NCI-H446 (cell line): ENCODE measurements at places on chromosomes 2 and 18.
A peak's percentile ranks its signal among the peaks of the same experiment; 100 is the strongest.

DNA sequence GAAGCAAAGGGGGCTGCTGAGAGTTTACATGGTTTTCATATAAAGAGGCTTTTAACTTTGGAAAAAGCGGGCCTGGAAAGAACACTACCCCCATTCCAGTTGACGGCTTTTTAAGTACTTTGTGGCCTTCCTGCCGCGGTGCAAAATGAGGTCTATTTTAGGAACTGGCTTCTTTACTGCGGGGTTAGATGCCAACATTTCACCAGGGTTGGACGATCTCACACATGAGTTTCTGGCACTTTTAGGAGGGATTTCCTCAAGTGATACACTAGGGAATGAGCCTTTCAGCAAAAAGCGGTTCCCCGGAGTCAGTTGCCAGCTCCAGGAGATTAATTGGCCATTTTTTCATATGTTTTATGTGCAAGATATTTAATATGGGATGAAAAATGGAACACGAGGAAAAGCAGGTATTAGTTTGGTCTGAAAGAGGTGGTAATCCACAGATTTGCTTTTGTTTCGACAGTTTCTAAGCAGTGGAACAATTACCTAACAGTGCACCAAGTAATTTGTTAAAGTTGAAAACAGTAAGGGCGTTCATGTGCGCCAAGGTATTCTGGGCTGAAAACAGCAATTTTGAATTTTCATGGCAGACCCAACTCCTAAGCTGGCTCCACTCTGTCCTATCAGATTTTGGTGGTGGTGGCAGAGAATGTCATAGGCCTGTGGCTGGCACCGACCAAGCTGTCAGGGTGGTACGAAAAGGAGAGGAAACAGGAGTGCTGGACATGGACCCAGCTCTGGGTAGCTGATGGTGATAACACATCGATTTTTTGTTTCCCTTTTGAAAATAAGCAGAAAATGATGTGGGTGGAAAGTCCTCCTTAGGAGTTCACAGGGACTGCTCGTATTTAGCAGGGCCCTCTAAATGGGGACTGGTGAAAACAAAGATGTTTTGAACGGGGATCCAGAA, 55.6 kb upstream of the FZD5 start:
- DNase-seq: peak; percentile 60

DNA sequence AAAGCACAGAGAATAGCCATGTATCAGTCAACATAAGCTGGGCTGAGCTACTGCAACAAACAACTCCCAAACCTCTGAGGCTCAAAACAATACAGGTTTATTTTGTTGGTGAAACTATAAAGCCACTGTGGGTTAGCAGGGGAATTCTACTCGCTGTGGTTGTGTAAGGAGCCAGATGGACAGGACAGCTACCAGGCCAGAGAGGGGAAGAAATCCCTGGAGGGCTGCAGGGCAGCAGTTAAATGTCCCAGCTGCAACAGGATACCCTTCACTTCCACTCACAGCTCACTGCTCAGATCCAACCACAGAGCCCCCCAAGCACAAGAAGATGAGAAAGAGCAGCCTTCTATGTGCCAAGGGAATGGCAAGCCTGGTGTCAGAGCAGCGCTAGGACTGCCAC, 245.9 kb upstream of the RAB6C start:
- no peak for DNase-seq

- no peak for DNase-seq
Measured at GRCh38 chr2:143482316-143482715, 353.1 kb downstream of the ARHGAP15 start.

GRCh38 chr2:128313091-128313836, 5.4 kb downstream of the HS6ST1 start:
- DNase-seq: no peak

DNA sequence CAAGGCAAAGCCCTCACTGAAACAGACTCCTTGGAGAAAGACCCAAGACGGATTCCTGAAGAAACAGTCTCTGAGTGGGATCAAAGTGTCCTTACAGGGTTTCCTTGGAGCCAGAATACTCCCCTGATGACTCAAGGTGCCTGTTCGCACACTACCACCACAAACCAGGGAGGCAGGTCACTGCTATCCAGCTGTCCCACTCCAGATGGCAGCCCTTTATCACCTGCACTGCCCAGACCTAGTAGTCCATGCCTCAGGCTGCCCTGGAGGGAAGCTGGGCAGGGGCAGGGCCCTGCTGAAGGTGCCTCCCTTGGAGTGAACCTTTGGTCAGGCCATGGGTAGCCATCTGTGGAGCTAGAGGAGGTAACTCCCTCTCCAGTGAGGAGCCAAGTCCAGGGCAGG, 34.1 kb downstream of the TRABD2A start:
- DNase-seq: no peak

DNA sequence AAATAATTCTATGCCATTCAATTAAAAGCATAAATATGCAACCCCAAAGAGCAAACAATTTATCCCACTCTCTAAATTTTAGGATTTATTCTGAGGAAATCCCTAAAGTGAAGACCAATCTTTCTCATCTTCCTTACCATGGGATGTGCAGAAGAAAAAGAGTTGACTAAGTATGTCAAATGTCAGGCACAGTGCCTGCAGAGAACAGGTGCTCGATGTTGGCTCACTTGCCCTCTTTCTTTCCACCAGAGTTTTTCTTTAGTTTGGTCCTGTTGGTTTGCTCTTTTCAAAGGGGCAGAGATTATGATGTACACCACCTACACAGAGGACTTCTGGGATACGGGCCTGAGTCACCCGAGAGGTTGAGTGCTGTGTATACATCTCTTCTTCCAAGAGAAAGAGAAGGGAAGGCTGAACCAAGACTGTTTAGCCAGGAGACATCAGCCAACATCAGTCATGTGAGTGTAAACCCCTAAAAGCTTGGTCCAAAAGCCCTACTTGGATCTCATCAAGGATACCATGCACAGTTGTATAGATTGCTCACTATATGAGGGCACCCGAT, 51.7 kb downstream of the SUMO1 start:
- no peak for DNase-seq

- DNase-seq: no peak
Measured at GRCh38 chr2:223114170-223114569, 62.2 kb downstream of the KCNE4 start.

- DNase-seq: no peak
Measured at GRCh38 chr2:3242747-3243369, 134.8 kb downstream of the EIPR1 start.

DNA sequence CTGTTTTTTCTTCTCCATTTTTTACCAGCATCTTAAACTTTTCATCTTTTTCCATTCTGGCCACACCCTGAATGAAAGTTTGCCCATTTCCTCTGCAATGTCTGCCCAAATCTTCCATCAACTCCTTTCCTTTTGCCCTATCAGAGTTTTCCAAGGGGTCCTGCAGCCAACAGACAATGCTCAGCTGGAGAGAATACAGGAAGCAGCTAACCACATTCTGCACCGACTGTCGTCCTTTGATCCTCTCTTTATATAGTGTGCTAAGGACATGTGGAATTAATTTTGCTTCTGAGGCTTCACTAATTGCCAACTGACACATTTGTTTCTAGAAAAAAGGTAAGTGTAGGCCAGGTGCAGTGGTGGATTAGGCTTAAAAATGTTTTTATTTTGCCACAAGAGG, 50.5 kb upstream of the DLX2 start:
- DNase-seq: no peak

DNA sequence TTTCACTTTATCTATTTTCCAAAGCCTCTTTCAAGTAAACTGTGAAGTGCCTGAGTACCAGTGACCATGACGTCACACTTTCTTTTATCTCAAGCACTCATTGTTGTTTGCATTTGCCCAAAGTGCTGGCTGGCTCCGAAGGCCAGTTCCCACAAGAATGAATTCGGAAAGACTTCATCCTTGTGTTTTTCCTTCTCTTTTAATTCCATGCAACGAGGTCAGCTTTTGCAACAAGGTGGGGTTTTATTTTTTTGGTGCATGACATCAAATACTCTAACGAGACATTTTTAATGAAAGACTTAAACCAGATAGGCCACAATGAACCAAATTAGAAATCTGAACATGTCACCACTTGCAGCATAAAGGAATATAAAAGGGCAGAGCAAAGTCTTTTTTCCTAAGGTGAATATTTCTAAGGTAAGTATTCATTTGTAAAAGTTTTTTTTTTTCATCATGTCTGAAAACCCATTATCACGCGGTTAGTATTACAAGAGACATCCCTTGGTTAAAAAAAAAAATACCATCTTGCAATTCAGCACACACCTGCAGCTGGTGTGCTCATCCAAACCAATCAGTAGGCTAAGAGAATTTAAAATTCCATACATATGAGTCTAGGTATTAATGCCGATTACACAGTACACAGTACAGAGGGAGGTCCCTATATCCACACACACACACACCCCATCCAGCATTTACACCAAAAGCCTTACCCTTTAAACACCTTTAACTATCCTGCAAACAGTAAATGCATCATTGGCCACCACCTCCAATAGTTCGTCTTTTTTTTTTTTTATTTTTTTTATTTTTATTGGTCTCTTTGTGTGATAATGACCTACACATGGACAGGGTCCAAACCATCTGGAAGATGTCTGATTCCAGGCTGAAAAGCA, 2.3 kb downstream of the ARL4C start:
- DNase-seq: peak; percentile 9

GRCh38 chr2:78644854-78645253, 380.6 kb upstream of the REG3G start:
- no peak for DNase-seq

GRCh38 chr2:214529514-214529913, 118.7 kb downstream of the VWC2L start:
- DNase-seq: no peak

GRCh38 chr2:70144443-70145143, 46.2 kb downstream of the C2orf42 start:
- no peak for DNase-seq

DNA sequence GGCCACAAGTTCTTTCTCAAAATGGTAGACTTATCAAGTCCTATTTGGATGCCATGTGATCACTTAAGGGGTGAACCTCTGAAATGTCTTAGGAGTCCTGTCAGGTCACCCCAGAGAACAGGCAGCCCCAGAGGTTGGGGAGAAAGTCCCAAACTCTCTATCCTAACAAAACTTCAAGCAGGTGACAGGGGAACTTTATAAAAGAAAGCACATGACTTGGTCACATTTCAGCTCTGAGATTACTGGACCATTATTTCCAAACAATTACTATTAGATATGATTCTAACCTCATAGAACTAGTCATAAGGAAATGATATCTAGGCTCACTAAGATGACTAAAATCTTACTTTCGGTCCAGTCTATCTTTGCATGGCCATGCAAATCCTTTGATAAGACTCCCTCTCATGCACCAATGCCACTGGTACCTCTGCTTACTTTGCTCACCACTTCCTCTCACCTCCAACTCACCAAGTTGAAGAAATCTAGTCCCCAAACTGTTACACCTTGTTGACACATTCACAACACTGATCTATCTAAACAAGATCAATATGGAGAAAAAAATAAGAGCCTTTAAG, 107.0 kb downstream of the GALNT14 start:
- DNase-seq: no peak

GRCh38 chr2:236688157-236688556, 118.5 kb downstream of the ACKR3 start:
- no peak for DNase-seq

DNA sequence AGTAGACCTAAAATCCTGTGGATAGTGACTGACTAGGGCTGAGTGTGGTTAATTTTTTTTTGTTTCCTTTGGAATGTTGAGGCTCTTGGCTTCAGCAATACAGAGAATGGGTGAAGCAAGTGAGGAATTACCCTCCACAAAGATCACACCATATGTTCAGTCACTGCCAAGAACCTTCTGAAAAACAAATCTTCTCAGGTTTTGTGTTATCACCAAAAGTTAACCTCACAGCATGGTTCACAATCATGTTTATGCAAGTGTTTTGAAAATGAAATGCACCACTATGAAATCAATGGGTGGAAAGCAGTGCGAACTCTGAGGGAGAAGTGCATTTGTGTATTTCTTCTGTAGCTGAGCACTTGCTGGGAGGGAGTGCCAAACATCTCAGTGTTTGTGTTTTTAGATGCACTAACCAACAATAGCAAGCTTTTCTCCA, 44.4 kb downstream of the SPATS2L start:
- no peak for DNase-seq

- no peak for DNase-seq
Measured at GRCh38 chr2:131022731-131023130, 70.5 kb downstream of the FAM168B start.

DNA sequence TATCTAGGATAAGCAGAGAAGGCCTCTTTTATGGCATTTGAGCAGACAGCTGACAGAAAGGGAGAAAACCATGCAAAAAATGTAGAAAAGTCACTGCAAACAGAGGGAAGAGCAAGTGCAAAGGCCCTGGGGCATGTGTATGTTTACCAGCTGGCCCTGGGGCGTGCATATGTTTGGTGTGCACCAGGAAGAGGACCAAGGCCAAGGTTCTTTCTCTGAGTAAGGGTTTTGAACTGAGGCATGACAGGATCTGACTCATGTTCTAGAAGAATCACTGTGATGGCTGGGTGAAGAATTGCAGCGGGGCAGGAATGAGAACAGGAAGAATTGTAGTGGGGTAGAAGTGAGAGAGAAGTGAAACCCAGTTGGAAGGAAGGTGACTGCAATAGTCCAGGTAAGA, 69.6 kb downstream of the STEAP3 start:
- no peak for DNase-seq

DNA sequence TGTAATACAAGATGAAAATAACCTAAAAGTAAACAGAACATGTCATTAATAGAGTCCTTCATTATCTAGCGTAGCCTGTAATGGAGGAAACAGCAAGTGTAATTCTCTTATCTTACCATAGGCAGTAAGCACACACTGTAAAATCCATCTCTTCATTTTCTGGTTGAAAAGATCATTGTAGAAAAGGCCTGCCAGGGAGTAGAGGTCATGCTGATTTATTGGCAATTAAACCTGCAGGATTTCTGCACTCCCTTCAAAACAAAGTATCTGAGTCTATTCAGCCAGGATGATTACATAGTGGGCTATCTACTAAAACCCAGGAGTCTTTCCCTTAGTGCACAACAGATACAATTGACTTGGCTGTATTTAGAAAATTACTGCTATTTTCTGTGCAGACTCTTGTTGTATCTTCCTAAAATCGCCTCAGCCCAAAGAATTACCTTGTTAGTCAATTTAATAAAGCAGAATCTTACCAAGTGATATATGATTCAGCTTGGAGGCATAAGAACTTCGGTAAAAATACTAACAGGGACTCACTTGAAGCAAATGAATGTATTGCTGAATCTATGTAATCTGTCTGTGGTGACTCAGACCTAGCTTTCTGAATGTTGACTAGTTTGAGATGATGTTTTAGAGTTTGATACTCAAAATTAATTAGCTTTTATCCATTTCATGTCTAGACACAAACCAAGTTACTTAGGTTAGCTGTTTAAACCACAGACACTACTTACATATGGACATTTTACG, 250.4 kb upstream of the STON1 start:
- peak; percentile 13 for DNase-seq

DNA sequence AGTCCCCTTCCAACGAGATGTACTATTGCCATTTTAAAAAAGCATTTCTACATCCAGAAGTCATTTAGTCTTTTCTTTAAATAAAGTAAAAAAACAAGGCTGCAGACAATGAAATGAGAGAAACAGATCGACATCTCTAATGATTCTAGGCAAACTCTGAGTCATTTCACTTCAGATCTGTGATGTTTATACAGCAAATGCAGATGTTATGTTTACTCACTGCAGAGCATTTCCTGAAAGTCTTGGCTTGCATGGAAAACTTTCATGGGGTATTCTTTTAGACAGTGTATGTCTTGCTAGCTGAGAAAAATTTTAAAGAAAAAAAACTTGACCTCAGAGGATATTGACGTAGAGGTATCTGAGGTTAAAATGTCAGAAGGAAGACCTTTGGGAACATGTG, 797.4 kb downstream of the CNTNAP5 start:
- DNase-seq: no peak
